Cardiac muscle cell (in vitro differentiated cells and primary cell): ENCODE measurements at places on chromosomes 7 and 10. TPM values are rescaled to one million over a fixed set of nuclear protein-coding genes. Genes with fewer than 3 reads are reported as not detected.

DNA sequence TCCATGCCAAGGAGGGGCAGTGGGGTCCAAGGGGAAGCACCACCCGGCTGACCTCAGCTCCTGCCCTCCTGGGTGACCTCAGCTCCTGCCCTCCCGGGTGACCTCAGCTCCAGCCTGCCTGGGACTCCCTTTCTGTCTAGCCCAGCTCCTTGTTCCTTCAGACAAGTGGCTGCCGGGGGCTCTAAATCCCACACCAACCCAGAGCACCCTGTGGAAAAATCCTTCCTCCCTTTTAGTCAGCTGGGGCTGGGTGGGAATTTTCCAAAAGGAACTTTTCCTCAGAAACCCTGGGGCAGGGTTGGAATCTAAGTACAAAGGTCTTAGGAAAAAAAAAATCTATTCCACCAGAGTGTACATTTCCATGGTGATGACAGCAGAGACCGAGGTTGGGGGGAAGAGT, 36.3 kb downstream of the AKR1B1 start:
- H3K27me3 ChIP-seq = no peaks in the 10 kb centered on the region
- no peaks in the 10 kb centered on the region for H3K36me3 ChIP-seq

The AZGP1 gene
- total RNA-seq = 0.39 TPM in 1 of 2 replicates, not detected in the other

- H3K4me1 ChIP-seq = peaks cover 5% of the 10 kb centered on the region
- H3K36me3 ChIP-seq = peaks cover 88% of the 10 kb centered on the region
- no peak overlapping the region for H3K4me3 ChIP-seq
These were observed 51.1 kb upstream of the TSPAN13 start for GRCh38 chr7:16702441-16702840.

DNA sequence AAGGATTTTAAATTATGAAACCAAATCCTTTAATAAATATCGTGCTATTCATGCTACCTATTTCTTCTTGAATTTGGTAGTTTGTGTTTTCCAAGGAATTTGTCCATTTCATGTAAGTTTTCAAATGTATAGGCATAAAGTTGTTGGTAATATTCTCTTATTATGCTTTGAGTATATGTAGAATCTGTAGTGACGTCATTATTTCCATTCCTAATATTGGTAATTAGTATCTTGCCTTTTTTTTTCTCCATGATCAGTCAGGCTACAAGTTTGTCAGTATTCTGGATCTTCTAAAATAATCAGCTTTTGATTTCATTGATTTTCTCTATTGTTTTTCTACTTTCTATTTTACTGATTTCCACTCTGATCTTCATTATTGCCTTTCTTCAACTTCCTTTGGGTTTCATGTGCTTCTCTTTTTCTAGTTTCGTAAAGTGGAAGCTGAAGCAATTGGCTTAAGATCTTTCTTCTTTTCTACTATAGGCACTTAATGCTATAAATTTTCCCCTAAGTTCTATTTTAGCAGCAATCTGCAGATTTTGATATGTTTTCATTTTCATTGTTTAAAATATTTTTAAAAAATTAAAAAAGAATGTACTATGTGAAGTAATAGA, 156.5 kb upstream of the HDAC9 start:
- no peak overlapping the region for H3K27ac ChIP-seq
- no peaks in the 10 kb centered on the region for H3K4me1 ChIP-seq
- DNase-seq = no peak
- no peaks in the 10 kb centered on the region for H3K27me3 ChIP-seq
- H3K4me3 ChIP-seq = no peak overlapping the region
- no peaks in the 10 kb centered on the region for H3K36me3 ChIP-seq

The SEMA3E gene
- 0.78 and 0.92 TPM in 2 replicates for total RNA-seq

The MEOX2 gene
- 0.25 TPM in 1 of 2 replicates, not detected in the other for total RNA-seq

- no peak overlapping the region for H3K27ac ChIP-seq
- peaks cover 27% of the 10 kb centered on the region for H3K4me1 ChIP-seq
- H3K36me3 ChIP-seq = no peaks in the 10 kb centered on the region
- H3K27me3 ChIP-seq = no peaks in the 10 kb centered on the region
- no peak for DNase-seq
- H3K4me3 ChIP-seq = no peak overlapping the region
These were observed 167.1 kb downstream of the ELMO1 start for GRCh38 chr7:37281368-37282092.

DNA sequence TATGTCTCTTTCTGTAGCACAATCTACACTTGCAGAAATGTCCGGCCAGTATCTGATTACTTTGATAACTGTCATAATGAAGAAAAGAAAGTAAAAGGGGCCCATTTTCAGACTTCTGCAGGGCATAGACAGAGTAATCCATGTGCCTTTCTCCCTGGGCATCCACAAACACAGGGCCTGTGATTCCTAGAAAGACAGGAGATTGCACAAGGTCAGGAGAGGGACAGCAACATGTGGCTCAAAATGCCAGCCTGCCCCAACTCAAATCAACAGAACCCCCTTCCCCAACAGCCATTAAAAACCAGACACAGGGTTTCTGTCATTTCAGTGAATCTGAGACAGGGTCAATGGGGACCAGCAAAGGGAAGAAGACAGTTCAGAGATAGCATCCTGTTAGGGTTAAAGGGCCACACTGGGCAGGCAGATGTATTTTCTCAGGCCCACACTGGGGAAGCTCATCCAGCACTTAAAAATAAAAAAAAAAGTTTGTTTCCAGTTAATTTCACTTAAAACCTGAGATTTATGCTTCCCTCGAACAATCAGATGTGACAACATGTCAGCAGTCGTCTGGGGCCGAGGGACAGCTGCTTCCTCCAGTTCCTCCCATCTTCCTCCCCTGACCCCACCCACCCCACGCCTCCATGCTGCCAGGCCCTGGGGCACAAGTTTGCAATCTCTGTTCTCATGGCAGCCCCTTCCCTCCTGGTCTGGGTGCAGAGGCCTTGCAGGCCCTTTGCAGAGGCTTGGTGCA, 30.7 kb upstream of the ACSL5 start:
- no peak overlapping the region for H3K4me3 ChIP-seq
- H3K4me1 ChIP-seq = no peaks in the 10 kb centered on the region

DNA sequence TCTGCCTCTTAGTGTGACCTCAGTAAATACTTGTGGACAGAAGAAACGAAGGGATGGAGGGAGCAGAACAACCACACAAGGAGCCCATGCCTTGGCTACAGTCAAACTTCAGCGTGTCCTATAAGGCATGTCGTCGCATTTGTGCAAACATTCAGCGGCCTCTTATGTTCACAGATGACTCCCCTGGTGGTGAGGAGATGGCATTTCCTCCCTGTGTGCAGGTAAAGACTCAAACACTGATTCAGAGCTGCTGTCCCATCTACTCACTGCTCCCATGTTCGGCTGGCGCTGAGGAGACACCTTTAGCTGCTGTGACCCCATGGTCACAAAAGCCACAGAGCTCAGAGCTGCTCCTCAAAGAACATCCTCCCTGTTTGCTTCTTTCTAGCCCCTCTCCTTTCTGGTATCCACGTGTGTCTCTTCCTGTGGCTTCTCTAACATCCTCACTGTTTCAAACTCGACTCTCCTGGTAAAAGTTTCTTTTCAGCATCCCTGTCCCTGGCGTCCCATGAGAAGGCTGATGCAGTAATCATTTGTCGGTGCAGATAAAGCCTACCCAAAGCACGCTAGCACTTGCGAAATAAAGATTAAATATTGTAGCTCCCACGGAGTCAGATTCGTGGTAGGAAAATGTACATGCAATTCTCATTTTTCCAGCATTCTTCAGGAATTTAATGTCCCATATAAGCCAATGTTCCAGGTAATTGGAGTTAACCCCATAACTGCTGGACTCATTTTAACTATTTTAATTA, 124.9 kb upstream of the NEBL start:
- no peaks in the 10 kb centered on the region for H3K27me3 ChIP-seq
- H3K4me1 ChIP-seq = peaks cover 7% of the 10 kb centered on the region
- H3K27ac ChIP-seq = no peak overlapping the region
- no peaks in the 10 kb centered on the region for H3K36me3 ChIP-seq

The NRCAM gene
- total RNA-seq = 3.4 and 3.9 TPM in 2 replicates

DNA sequence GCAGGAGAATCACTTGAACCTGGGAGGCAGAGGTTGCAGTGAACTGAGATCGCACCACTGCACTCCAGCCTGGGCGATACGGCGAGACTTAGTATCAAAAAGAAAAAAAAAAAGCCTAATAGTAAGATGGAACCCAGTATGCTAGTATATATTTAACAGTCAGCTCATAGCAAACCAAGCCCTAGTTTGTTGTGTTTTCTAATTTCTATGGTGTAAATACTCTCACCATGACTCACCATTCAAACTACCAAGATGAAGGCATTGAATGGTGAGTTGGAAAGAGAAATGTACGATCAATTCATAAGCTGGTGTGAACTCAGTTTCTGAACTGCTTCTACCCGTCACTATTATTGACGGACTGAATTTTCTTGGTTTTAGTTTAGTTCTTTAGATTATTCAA, 173.7 kb upstream of the KAT6B start:
- no peak overlapping the region for H3K4me3 ChIP-seq
- no peaks in the 10 kb centered on the region for H3K36me3 ChIP-seq
- no peak for DNase-seq
- H3K4me1 ChIP-seq = no peaks in the 10 kb centered on the region

GRCh38 chr10:45407542-45407941, 33.5 kb downstream of the ALOX5 start:
- H3K27ac ChIP-seq = no peak overlapping the region
- no peaks in the 10 kb centered on the region for H3K27me3 ChIP-seq
- H3K4me3 ChIP-seq = no peak overlapping the region
- DNase-seq = no peak
- H3K4me1 ChIP-seq = no peaks in the 10 kb centered on the region
- H3K36me3 ChIP-seq = no peaks in the 10 kb centered on the region

The ADRB1 gene
- 0.42 and 0.69 TPM in 2 replicates for total RNA-seq

The SUMF2 gene
- total RNA-seq = 60.9 and 108 TPM in 2 replicates

DNA sequence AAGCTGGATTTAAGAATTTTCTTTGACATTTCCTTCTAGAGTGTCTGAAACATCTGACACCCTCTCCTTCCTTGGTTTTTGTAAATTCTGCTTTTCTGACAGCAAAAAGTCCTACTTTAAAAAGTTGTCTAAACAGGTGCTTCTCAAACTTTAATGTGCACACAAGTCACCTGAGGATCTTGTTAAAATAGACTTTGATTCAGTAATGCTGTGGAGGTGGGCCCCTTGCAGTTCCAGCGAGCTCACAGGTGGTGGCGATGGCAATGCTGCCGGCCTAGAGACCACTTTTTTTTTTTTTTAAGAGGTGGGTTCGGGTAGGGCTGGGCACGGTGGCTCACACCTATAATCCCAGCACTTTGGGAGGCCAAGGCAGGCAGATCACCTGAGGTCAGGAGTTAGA, 77.1 kb downstream of the ABCC2 start:
- no peaks in the 10 kb centered on the region for H3K27me3 ChIP-seq
- no peak for DNase-seq
- H3K27ac ChIP-seq = no peak overlapping the region
- no peak overlapping the region for H3K4me3 ChIP-seq

The PNLIP gene
- total RNA-seq = not detected in 2 replicates

DNA sequence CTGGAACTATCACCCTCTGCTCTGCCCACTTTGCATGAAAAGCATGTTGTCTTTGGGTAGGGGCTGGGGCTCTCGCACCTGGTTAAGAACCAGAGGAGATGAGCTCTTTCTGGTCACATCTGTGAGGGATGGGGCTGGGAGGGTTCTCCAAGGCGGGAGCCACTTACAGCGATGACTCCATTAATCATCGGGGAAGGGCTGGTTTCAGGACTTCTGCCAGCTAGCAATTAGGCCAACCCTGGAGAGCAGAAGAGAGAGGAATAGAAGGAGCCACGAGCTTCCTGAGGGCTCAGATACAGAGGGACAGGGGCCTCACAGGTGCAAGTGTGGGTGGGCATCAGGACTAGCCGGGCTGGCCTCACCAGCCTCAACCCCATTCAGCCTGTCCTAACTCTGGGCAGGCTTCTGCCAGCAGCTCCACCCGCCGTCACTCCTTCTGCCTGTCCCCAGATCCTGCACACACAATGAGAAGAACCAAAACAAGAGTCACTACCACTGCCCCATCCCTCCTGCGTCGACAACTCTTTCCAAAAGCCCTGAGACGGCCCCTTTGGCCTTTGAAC, 8.4 kb downstream of the AQP1 start:
- peaks cover 75% of the 10 kb centered on the region for H3K4me1 ChIP-seq
- H3K27ac ChIP-seq = peak overlapping the region; percentile 85
- H3K27me3 ChIP-seq = no peaks in the 10 kb centered on the region
- no peaks in the 10 kb centered on the region for H3K36me3 ChIP-seq

GRCh38 chr7:157397036-157397720, 60.4 kb downstream of the DNAJB6 start:
- no peaks in the 10 kb centered on the region for H3K27me3 ChIP-seq
- no peaks in the 10 kb centered on the region for H3K36me3 ChIP-seq
- DNase-seq = no peak

DNA sequence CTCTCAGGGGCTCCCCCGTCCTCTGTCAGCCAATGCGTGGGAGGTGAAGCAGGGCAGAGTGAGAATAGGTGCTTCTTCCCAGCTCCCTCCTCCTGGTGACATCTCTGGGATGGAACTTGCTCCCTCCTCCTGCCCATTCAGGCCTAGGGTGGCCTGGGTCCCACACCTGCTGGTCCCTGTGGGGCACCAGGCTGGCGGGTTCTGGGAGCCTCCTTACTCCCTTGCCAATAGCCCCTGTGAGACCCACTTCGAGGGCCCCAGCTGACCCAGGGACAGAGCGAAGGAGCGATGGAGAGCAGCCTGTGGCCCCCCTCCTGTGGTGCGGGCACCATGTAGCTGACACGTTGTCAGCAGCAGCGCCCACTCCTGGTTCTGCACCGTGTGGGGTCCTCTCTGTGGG, 512.6 kb downstream of the GLRX3 start:
- no peak for DNase-seq
- no peak overlapping the region for H3K27ac ChIP-seq
- peaks cover 5% of the 10 kb centered on the region for H3K4me1 ChIP-seq
- no peak overlapping the region for H3K4me3 ChIP-seq

GRCh38 chr7:37394158-37394557, 54.5 kb downstream of the ELMO1 start:
- no peak overlapping the region for H3K4me3 ChIP-seq
- H3K36me3 ChIP-seq = no peaks in the 10 kb centered on the region
- no peak for DNase-seq
- no peaks in the 10 kb centered on the region for H3K27me3 ChIP-seq
- H3K27ac ChIP-seq = peak overlapping the region; percentile 52
- peaks cover 40% of the 10 kb centered on the region for H3K4me1 ChIP-seq

The COL17A1 gene
- total RNA-seq = not detected in 2 replicates

DNA sequence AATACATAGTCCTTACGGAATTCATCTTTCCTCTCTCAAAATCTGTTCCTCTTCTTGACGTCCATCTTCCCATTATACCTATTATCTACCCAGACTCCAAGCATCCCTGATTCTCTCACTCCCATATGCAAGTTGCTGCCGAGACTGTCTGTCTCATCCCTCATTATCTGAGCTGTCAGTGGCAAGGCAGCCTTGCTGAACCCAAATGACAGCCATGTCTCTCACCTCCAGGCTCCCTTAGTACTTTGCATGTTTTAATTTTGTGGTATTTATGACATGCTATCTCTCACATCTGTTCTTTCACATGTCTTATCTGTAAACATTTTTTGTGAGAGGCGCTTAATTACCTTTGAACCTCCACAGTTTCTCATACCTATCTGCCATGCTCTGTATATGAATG, 54.4 kb upstream of the IFRD1 start:
- no peaks in the 10 kb centered on the region for H3K27me3 ChIP-seq
- DNase-seq = no peak
- H3K36me3 ChIP-seq = no peaks in the 10 kb centered on the region
- no peaks in the 10 kb centered on the region for H3K4me1 ChIP-seq
- H3K27ac ChIP-seq = no peak overlapping the region
- H3K4me3 ChIP-seq = no peak overlapping the region

The PTPN20 gene
- 0.42 and 0.46 TPM in 2 replicates for total RNA-seq

- no peaks in the 10 kb centered on the region for H3K4me1 ChIP-seq
- H3K4me3 ChIP-seq = no peak overlapping the region
These were observed 1010.2 kb downstream of the DNAJB9 start for GRCh38 chr7:109579901-109580300.
